ENCODE measurements at places on chromosomes 2 and 18.

DNA sequence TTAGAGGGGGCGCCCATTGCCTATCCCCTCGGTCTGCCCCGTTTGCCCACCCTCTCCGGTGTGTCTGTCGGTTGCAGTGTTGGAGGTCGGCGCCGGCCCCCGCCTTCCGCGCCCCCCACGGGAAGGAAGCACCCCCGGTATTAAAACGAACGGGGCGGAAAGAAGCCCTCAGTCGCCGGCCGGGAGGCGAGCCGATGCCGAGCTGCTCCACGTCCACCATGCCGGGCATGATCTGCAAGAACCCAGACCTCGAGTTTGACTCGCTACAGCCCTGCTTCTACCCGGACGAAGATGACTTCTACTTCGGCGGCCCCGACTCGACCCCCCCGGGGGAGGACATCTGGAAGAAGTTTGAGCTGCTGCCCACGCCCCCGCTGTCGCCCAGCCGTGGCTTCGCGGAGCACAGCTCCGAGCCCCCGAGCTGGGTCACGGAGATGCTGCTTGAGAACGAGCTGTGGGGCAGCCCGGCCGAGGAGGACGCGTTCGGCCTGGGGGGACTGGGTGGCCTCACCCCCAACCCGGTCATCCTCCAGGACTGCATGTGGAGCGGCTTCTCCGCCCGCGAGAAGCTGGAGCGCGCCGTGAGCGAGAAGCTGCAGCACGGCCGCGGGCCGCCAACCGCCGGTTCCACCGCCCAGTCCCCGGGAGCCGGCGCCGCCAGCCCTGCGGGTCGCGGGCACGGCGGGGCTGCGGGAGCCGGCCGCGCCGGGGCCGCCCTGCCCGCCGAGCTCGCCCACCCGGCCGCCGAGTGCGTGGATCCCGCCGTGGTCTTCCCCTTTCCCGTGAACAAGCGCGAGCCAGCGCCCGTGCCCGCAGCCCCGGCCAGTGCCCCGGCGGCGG is 1.7 kb downstream of the MYCN start:
- no peak for DNase-seq

- DNase-seq, result no peak
Measured at GRCh38 chr2:40138314-40138713, 313.6 kb downstream of the SLC8A1 start.

- DNase-seq, result no peak
Measured at GRCh38 chr2:151302404-151302803, 12.9 kb upstream of the NMI start.

DNA sequence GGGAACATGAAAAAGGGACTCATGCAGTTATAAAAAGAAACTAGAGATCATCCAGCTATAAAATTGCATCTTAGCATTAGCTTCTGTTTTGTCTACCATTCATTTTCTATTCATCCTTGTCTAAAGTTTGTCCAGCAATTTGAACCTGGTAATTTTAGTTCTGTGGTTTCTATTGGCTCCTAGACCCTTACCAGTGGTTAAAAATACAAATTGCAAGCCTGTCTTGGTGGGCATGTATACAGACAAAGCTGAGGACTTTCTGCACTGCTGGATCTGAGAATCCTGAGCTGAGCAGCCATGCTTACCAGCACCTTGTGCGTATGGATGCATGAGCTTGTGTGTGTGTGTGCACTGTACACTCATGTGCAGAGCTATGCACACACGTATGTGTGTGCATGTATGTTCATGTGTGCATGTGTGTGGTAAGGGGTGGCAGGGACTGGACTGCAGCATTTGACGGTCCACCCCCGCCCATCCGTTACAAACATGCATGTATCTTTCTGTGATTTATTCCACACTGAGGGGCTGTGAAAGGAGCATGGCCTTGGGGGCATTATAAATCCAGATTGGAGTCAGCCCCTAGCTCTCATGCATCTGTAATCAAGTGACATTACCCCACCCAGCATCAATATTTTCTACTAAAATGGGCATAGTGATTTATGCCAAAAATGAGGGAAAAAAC is 144.7 kb downstream of the FAM210A start:
- no peak for DNase-seq

- DNase-seq, result no peak
Measured at GRCh38 chr18:48547531-48547981, 8.7 kb downstream of the CTIF start.

DNA sequence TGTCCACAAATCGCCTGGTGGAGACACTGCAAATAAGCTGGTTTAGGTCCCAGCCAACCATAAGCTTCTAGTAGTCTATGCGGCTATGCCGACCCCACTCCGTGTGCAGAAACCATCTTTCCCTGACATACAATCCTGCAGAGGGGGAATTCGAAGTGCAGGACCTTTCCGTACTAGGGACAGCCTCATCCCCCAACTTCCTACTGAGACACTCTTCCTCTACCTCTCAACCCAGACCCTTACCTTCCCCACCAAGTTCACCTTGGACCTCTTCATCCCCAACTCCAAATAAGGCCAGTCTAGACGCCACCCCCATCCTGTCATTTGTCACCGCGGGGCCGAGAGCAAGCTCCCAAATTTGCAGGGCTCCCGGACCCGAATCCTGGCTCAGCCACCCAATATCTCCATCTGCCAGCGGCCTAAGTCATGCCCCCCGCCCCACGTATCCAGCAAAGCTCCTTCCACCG is 496 bp downstream of the SUCLG1 start:
- no peak for DNase-seq

- no peak for DNase-seq
Measured at GRCh38 chr2:147479358-147479757, 365.5 kb upstream of the ACVR2A start.

DNA sequence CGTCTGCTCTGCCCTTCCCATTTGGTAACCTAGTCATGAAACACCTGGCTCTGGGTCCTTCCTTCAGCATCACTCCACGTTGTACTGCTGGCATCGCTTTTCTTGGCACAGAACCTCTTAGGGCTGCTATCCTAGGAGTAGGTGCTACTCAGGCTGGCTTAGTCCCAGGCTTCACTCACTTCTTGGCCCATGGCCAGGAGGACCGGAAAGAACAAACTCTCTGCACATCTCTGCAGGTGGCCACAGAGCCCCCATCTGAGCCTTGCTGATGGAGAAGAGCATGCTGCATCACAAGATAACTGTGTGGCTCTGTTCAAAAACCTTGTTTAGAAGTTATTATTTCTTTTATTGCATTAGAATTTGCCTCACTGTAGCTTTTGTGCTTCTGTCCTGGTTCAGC is 447.2 kb upstream of the TNP1 start:
- DNase-seq, result no peak

DNA sequence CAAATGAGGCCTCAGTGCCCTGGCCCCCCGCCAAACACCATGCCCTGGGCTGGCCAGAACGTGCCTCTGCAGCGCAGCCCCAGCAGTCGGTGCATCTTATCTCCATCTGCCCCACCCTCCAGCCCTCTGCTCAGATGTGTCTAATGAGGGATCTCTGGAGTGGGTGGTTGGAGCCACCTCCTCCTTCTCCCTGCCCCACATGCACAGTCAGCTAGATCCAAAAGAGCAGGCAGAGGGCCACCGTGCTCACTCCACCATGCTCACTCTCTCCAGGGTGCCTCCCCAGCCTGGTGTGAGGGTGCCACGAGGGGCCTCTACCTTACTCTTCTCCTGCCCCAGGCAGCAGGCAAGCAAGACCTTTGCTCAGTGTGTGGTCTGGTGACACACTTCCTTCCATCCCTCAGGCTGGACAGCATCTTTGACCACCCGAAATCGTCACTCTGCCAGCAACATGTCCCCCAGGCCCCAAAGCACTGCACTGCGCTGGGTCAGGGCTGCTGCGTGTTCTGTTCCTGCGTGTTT is 266.1 kb upstream of the HDAC4 start:
- DNase-seq, result no peak

DNA sequence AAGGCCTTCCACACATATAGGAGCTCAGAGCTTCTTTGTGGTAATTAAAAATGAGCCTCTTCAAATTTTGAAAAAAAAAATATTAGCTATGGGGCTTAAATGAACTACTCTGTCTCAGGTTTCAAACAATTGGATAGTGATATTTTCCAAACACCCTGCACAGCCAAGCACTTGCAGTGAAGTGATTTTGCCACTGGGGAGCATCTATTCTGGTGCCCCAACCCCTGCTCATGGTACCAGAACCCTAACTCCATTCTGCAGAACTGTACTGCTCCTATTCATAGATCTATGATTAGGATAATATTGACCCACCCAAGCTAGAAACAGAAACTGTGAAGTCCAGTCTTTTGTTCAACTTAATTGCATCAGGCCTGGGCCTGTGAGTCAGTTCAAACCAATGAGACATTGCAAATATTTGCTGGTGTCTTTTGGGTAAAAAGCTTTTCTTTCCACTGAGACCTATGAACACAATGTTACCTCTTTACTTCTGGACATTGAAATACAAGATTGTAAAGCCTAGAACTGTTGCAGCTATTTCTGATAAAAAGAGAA is 324.0 kb downstream of the GALNT13 start:
- DNase-seq, result no peak

- no peak for DNase-seq
Measured at GRCh38 chr18:58034370-58034769, 9.7 kb upstream of the NEDD4L start.

- DNase-seq, result no peak
Measured at GRCh38 chr2:102176172-102176571, 10.7 kb upstream of the IL1RL2 start.

GRCh38 chr18:56662902-56663301 is 11.7 kb downstream of the WDR7 start:
- no peak for DNase-seq

- DNase-seq, result no peak
Measured at GRCh38 chr2:114688241-114688640, 245.8 kb downstream of the DPP10 start.

- DNase-seq, result no peak
Measured at GRCh38 chr18:11747286-11747685, 58.2 kb downstream of the GNAL start.

DNA sequence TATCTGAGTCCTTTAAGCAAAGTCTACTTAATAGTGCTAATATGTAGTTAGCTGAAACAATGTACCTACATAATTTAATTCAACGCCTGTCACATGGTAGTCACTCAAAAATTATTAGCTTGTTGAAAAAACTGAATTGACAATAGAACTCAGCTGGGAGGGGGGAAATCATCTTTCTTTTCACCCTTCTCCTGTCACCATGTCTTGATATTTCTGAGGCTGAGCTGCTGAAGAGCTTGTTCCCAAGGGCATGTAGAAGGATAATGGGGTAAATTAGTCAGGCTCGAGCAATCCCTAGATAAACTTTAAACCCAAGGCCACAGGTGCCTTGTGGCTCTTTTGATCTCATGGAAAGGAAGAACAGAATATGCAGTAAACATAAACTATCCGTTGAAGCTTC is 339.6 kb upstream of the LRATD1 start:
- no peak for DNase-seq

- peak; percentile 30 for DNase-seq
Measured at GRCh38 chr2:233418761-233419546, 64.7 kb downstream of the DGKD start.

DNA sequence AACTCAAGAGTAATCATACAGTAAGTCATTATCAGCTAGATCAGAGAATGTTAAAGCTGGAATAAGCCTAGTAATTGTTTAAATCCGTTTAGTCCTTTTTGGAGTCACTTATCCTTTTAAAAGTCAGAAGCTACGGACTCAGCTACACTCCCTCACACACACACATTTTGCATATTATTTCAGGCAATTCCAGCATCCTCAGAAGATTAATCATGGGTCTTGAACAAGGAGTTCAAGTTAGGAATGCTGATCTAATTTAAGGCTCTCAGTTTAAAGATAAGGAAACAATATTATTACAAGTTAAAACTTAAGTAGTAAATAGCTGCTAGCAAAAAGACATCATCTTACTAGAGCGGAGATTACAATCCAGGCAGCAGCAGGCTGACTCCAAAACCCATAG is 74.3 kb downstream of the GTF3C3 start:
- no peak for DNase-seq

DNA sequence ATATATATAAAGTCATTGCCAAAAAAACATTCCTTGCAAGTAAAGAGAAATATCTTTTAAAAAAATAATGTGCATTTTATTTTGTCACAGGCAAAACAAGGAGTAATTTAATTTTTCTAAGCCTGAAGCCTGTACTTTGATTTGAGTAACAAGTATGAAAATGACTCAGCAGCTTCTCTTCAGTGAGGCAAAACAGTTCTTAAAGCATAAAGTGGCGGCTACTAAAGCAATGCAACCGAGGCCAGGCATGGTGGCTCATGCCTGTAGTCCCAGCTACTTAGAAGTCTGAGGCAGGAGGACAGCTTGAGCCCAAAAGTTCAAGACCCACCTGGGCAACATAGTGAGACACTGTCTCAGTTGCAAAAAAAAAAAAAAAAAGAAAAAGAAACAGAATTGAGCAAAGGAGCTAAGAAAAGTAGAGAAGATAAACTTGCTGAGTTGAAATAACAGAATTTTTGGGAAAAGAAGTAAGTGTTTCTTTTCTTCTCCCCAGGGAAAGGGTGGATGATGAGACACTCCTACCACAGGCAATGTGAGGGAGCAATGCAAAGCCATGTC is 29.6 kb downstream of the DOK1 start:
- no peak for DNase-seq

DNA sequence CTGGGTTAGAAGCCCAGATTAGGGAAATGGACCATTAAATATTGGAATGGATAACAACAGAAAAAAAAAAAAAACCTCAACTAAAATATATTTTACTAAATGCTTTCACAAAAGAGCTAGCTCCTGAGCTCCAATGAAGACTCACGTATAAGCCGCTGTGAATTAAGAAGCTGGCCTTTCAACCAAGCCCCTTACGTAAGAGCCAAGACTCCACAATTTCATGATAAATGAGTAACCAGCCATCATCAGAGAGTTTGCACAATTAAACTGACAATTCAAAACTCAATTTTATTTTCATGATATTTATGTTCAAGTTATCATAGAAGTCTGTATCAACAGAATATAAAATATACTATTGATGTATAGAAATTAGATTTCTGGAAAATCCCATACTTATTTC is 70.7 kb upstream of the HNRNPA3 start:
- no peak for DNase-seq

DNA sequence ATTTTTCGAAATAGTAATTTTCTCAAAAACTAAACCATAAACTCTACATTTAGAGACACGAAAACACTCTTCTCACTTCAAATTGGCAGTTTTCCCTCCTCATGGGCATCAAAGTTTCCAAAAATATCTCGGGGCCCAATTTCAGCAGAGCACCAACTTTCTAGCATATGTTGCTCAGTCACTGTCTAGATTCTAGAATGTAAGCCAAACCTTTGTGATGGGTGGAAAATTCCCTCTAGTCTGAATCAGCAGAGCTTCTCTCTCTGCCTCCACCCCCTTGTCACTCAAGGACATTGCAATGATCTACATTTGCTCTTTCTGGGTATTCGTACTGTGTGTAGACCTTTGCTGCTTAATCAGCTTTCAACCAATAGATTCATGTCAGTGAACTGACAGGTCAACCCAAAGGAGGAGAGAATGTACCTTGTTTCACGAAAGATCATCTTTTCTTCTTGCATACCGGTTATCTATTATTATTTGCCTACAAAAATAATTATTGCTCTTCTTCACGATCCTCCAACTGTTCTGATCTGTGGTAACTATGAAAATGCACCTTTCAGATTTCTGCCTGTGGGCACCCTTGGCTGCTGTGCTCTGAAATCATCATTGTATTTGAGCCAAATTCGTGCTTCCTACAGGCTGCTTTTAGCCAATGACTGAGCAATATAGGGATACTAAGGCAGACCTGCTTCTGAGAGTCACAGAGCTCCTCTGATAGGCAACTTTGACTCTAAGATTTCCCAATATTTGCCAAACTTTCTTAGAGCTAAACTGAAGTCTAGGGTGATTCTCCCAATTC is 38.7 kb upstream of the GLS start:
- DNase-seq, result no peak

Data from NCI-H460 (cell line).